ENCODE measurements at places on chromosomes 7 and 10.

DNA sequence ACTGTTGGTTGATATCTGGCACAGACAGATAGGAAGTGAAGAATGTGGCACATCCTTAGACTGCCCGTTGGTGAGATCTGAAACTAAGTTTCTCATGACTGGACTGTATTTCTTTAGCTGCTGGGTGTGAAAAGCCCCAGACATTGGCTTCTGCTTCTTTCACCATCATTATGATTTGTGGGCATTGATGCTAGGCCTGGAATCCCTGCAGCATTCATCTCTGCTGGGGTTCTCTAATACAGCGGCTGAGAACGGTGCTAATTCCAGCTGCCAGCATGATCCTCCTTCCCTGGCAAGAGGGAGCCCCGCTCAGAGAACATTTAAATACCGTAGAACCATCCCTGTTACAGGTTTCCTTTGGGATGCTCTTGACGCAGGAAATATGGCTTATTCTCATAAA, 26.2 kb downstream of the RBM20 start:
- DNase-seq = no peak

DNA sequence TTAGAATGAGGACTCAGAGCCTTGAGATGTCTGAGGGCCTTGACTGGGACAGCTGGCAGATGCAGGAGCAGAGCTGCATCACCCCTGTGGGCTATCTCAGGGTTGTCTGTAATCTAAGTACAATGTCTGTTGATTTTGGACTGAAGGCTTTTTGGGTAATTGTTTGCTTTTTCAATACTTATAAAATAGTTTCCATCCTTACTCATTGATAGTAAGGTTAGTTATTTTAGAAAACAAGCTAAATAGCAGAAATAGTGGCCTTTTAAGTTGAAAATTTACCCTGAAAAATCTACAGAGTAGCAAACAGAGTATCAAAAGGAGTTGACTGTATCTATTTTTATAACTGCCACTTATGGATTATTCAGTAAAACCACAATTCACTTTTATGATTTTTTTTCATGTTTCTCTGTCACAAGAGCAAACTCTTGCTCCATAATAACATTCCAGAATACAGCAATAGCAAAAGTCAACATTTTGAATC, 179.7 kb downstream of the CFTR start:
- no peak for DNase-seq

GRCh38 chr7:44615149-44615611, 8.8 kb downstream of the OGDH start:
- DNase-seq = no peak

GRCh38 chr7:71504697-71505441, 372.9 kb downstream of the GALNT17 start:
- no peak for DNase-seq

- DNase-seq = no peak
These were observed 89.5 kb downstream of the PRKCQ start for GRCh38 chr10:6490614-6491013.

GRCh38 chr7:41711283-41712064, 8.6 kb upstream of the INHBA start:
- no peak for DNase-seq

DNA sequence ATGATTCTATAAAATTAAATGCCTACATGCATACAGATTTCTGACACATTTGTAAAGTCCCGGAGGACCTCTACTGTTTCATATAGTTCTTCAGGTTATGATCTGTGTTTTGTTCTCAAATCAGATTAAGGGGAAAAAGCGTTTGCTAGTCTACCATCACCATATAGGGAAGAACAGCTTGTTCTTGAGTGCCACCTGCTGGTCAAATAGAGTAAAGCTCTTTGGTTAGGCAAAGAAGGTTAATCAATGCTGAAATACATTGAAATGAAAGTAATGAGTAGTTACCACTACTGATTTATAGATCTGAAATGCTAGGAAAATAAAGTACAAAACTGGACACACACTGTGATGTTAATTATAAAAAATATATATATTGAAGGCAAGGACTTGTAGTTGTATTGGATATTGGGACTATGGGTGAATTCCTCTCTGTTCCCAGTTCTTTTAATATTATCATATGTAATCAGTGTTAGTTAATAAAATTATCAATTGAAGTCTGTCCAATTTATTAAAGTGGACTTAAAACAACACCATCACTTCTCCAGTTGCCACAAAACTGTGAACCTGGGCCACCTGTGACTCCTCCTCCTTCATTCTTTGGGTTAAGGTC, 72.6 kb upstream of the PDLIM1 start:
- no peak for DNase-seq

DNA sequence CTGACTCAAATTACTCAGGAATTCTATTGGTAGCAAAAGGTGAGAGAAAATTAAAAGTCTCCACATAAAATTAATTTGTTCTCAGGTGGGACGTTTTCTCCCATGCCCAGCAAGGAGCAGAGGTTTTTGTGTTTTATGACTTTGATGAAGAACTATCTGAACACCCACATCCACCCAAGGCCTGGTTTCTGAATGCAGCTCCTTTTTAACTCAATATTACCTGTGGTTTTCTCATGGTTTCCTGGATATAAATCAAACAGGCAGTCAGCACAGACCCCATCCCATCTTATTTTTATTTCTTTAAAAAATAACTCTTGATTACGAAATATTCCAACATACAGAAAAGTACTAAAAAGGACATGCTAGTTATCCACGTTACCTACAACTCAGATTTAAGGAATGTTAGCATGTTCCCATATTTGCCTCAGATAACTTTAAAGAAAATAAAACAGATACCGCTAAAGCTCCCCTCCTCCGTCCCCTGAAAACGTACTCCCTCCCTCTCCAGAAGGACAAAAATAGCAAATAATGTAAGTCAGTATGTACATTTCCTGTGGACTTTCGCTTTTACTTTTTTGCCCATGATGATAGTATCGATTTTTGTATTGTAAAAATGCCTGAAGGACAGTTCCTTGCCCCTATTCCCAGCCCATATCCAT, 43.4 kb downstream of the GLI3 start:
- no peak for DNase-seq

DNA sequence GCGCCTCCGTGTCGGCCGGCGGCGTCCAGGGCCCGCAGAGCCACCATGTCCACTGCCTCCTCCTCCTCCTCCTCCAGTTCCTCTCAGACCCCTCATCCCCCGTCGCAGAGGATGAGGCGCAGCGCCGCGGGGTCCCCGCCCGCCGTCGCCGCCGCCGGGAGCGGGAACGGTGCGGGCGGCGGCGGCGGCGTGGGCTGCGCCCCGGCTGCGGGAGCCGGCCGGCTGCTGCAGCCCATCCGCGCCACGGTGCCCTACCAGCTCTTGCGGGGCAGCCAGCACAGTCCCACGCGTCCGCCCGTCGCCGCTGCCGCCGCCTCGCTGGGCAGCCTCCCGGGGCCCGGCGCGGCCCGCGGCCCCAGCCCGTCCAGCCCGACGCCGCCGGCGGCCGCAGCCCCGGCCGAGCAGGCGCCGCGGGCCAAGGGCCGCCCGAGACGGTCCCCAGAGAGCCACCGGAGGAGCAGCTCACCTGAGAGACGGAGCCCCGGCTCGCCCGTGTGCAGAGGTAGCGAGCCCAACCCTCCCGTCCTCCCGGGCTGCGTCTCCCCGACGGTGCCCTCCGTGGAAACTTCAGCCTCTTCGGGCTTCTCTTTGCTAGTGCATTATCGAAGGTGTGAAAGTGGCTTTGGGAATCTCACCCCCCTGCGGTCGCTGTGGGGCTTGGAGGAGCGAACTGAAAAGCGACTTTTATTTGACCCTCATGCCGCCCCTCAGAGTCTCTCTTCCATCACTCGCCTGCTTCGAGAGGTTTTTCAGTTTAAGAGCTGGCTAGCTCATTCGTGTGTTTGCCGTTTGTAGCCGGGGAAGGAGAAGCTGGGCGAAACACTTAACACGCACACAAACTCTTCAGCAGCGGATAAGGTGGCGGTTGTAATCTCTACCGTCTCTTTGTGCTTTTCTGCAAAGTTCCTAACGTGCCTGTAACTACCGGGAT, 975 bp downstream of the GLCCI1 start:
- DNase-seq = peak; percentile 34

DNA sequence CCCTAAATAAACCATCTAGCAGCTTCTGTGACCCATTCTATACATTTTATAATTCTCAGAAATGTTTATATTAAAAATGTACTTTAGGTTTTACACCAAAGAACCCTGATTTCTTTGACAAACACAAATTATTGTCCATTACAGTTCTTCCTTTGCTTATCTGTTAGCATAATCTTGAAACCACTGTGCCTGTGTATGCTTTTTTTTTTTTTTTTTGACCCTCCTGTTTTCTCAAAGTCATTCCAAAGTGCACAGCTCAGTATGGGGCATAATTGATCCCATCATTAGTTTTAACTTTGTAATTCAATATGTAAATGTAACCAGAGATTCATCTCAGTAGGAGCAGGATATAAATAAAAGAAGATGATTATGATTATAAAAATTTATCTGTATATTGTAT, 229.3 kb downstream of the DGKB start:
- no peak for DNase-seq

DNA sequence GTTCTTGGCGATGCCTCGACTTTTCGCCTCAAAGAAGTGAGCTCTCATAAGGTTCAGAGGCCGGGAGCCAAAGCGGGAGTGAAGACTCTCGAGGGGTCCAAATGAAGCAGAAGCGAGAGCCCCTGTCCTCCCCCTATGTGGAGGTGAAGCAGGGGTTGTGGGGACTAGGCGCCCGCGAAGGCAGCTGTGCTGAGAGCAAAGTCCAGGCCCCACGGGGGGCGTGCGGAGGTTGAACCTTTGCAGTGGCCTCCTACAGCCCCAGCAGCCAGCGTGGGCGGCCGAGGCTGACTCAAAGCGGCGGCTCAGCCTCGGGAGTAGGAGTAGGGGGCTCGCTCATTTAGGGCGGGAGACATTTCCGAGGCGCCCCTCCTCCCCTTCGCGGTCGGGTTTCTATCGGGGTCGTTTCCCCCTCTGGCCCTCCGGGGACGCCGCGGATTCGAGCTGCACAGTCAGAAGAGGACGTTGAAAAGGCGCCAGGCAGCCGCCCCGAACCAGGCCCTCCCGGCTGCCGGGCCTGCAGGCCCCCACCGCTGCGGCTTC, 553 bp upstream of the ADD3 start:
- no peak for DNase-seq

GRCh38 chr10:97127509-97127908, 58.2 kb downstream of the SLIT1 start:
- DNase-seq = no peak

DNA sequence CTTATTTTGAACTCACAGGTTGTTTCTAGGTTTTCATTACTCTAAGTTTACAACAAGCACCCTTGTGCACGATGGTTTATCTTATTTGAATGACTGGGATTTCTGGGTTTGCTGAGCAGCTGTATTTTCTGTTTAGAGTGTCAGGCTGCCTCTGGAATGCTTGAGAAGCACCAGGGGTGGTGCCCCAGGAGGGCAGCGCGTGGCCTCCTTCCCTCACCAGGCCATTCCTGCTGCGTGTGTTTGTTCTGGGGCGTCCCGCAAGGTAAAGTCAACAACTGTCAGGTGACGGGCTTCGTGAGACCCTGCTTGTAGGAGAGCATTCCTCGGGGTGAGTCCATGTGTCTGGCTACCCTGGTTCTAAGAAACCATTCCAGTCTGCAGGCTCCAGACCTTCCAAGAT, 54.9 kb downstream of the FAM171A1 start:
- no peak for DNase-seq

GRCh38 chr10:110492069-110492822, 5.5 kb upstream of the DUSP5 start:
- no peak for DNase-seq

DNA sequence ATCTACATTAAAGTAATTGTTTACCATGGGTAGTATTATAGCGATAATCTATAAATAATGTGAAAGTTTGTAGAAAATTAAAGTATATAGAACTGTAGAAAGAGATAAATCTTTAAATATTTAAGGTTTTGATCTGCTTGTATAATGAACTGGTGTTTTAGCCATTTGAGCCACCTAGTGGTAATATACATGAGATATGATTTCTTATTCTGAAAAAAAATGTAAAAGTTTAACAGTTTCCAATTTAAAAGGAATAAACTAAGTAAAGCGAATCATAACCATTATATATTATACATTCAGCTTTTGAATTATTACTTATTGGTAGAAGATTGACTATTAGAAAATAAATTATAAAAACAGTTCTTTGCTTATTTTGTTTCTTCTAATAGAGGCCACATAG, 91.2 kb downstream of the OTUD1 start:
- DNase-seq = no peak

DNA sequence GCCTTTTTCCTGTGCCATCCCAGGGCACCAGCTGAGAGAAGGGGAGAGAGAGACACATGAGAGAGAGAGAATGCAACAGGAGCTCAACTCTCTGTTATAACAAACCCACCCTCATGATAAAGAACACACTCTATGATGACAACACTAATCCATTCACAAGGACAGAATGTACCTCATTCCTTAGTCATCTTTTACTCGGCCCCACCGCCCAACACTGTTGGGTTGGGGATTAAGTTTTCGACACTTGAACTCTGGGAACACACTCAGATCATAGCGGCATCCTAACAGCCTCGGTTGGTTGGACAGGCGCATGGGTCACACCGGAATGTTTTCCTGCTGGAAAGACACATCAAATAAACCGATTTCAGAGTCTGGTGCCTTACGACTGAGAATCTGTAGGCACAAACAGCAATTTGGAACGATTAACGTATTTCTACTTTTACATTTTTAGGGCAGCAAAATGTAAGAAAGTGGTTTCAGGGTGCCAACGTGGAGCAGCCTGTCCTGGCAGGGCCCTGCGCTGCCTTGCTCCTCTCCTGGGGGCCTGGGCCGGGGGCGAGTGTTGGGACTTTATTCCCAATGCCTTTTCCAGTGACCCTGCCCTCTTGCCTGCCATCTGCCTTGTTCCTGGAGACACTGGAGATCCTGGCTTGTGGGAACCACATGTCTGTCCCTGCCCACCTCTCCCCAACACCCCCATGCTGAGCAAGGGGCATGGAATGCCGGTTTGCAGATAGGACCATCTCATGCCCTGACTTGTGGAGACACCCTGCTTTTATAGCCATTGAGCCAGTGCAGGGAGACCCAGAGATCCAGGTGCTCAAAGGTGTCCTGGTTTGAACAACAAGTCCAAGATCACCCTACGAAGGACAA, 287.0 kb downstream of the TCERG1L start:
- DNase-seq = no peak

GRCh38 chr10:24715246-24715769, 8.4 kb downstream of the ARHGAP21 start:
- DNase-seq = no peak

GRCh38 chr7:155991470-155991869, 179.2 kb upstream of the SHH start:
- DNase-seq = no peak

GRCh38 chr10:1134156-1134555, 78.0 kb downstream of the WDR37 start:
- DNase-seq = no peak

DNA sequence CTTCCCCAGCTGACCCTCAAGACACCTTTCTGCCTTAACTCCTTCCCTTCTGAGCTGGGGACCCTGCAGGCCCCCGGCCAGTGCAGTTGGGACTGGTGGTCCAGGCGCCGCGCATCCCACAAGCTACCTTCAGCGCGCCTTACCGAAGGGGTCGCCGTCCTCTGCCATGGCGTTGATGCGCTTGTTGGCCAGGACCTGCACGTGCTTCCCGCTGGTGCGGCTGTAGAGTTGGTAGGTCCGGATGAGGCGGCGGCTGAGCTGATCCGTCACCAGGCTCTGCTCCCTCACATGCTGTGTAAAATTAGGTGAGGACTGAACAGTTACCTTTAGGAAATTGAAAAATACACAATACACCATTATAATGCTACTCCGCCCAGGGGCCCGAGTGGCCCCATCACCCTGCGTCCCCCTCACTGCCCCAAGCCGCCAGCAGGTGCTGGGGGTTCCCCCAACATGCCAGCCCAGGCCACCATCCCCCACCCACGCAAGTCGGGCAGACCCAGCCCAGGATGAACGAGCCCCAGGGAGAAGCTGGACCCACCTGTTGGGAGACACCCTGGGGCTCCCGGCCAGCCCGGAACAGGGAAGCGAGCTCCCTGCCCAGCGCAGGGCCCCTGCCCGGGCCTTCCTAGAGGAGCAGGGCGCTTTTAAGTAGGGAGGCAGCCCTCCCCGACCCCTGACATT, 1.2 kb downstream of the FGF8 start:
- DNase-seq = no peak

Data from activated CD8-positive, alpha-beta memory T cell treated with anti-CD3 and anti-CD28 coated beads for 48 hours (primary cell).